ENCODE measurements at places on chromosomes 12 and 14.

DNA sequence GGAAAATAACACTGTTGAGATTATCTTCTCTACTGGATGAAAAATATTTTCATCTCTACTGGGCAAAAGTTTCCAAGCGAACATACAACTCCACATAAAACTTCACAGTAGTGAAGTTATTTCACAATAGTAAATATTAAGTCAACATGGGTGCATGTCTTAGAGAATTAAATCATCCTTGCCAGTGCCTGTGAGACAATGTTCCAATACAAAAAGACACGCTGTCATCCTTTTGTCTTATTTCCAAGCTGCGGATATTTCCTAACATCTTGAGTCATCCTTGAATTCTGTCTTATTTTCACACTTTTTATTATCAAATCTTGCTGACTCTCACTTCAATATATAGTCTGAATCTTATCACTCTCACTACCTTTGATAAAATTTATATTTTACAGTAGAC is 142.9 kb upstream of the KITLG start:
- DNase-seq, result no peak

- no peak for DNase-seq
Observed at GRCh38 chr14:55019968-55020554, 6.8 kb downstream of the WDHD1 start.

DNA sequence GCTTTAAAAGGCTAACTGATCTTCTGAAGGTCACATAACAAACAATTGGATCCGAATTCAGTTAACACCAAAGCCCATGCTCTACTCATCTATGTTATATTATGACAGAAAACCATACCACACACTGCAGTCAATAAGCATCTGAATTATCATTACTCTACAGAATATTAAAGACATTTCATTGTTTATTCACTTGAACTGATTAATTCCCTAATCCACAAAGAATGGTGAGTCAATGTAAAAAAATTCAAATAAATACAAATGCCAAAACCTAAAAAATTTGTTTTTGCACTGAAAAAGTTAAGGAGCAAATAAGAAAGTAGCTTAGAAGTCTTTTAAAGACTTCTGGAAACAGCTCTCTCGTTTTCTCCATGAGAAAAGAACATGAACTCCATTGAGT is 13.7 kb downstream of the NID2 start:
- DNase-seq, result no peak

DNA sequence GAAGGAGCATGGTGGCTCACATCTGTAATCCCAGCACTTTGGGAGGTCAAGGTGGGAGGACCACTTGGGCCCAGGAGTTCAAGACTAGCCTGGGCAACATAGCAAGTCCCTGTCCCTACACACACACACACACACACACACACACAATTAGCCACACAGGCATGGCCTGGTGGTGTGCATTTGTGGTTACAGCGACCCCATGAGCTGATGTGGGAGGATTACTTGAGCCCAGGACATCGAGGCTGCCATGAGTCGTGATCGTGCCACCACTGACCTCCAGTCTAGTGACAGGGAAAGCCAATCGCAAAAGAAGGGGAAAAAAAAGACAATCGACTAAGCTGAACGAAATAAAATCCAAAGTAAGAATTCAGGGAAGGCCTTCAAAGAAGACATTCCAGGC is 67.9 kb downstream of the TBX3 start:
- no peak for DNase-seq

- DNase-seq, result no peak
Observed at GRCh38 chr12:32505067-32505945, 105.9 kb downstream of the FGD4 start.

- no peak for DNase-seq
Observed at GRCh38 chr12:117835156-117835555, 133.6 kb downstream of the KSR2 start.

DNA sequence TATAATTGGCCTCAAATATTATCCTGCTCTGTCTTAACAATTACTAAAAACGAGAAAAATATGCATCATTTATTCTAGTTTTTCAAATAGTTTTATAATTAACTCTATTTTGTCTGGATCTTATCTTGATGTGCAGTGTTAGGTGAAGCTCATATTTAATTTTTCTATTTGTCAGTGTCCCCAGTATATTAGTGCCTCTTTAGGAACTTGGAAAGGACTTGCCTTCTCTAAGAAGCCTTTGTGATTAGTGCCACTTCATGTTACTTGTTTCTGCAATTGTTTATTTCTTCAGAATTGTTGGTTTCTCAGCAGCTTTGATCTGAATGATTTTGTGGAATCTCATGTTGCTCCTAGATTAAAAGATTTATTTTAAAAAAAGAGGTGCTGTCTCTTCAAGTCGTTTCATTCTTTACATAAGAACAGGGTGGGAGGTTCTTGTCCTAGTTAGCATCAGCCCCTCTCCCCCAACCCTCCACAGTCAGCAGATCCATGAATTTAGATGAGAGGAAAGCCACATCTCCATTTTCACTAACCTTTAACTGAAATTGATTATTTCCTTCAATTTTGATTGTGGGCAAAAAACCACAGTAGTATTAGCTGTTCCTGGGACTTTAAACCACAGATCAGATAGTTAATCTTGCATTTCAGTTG is 434.4 kb downstream of the RAD51B start:
- DNase-seq, result no peak

DNA sequence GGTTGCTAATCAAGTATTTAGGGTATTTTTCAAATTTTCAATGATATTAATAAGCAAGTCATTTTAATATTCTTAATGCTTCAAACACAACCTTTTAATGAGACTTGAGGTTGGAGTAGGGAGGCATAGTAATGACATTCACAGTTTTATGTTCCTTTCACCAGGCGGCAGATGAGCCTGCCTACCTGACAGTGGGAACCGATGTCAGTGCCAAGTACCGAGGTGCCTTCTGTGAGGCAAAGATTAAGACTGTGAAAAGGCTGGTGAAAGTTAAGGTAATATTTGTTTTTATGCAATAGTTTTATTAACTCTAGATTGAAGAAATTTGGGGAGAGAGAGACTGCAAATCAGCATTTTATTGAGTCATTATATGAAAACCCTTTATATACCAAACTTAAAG is 3.1 kb downstream of the ARID4A start:
- DNase-seq, result no peak

- DNase-seq, result no peak
Observed at GRCh38 chr14:95601650-95602049, 66.8 kb downstream of the GLRX5 start.

GRCh38 chr12:107014055-107014454 is 27.1 kb upstream of the MTERF2 start:
- no peak for DNase-seq

GRCh38 chr14:52355526-52355925 is 41.4 kb downstream of the PTGER2 start:
- DNase-seq, result no peak

- no peak for DNase-seq
Observed at GRCh38 chr14:22002860-22003284, 329.3 kb upstream of the OR4E1 start.

- DNase-seq, result no peak
Observed at GRCh38 chr12:119940897-119941296, 48.1 kb upstream of the BICDL1 start.

GRCh38 chr12:74918291-74918690 is 291.3 kb downstream of the KCNC2 start:
- DNase-seq, result no peak

- no peak for DNase-seq
Observed at GRCh38 chr12:96437171-96437445, 36.9 kb upstream of the CDK17 start.

GRCh38 chr14:104549536-104550339 is 29.8 kb upstream of the C14orf180 start:
- peak; percentile 18 for DNase-seq

DNA sequence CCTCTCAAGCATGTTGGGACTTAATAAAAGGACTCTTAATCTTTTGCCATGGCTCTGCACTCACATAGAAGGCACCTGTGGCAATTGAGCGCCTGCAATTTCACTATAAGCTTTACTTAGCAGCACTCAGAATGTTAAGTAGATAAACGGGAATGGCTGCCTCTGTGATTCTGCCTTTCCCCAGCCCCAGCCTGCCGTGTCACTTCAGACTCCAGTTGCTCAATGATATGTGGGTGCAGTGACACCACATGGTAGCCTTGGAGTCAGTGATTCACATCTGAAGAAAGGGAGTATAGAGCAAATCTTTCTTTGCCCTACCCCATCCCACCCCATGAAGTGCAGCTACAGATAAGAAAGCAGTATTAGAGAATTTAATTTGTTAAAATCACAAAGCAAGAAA is 96.1 kb downstream of the ZFC3H1 start:
- no peak for DNase-seq

- DNase-seq, result no peak
Observed at GRCh38 chr12:101889211-101889752, 11.9 kb downstream of the DRAM1 start.

DNA sequence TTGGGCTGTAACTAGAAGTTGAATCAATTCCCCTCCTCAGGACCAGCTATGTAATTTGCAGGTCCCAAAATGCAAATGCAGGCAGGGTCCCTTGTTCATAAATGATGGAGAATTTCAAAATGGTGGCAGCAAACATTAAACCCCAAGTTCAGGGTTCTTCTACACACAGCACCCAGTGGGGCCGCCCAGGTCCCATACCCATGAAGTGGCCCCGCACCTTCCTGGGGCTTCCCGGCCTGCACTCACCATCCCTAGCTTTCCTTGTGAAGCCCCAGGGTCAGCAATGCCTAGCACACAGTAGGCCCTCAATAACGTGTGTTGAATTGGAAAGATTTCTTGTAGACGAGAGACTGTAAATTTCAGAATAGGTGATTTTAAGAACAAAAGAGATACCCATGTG is 76.0 kb downstream of the NTF3 start:
- no peak for DNase-seq

- no peak for DNase-seq
Observed at GRCh38 chr14:34548472-34548981, 9.0 kb upstream of the EAPP start.

DNA sequence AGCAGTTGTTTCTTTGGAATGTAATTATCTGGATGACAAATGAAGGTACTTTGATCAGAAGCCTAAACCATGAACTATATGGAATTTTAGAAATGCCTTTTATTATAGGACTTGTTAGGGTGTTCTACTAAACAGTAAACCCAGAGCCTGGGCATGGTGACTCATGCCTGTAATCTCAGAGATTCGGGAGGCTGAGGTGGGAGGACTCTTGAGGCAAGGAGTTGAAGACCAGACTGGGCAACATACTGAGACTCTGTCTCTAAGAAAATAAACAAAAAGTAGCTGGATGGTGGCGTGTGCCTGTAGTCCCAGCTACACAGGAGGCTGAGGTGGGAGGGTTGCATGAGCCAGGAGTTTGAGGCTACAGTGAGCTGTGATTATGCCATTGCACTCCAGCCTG is 23.9 kb downstream of the PALS1 start:
- no peak for DNase-seq

DNA sequence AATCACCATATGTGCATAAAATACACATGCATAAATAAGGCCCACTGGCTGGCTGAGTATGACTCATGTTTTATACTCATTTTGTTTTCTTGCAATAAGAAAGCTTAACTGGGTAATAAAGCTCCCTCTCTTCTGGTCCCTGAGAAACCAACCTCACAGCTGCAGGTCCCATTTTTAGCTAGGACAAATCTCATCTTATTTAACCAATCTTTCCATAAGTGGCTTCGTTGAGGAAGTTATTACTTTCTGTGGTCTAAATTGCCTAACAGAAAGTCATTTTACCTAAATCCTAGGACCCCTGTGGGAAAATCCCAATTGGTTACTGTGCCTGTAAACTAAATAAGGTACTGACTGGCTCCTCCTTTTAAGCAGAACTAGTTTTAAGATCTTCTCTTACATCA is 232.8 kb upstream of the FBXO33 start:
- no peak for DNase-seq

GRCh38 chr12:19075711-19076340 is 53.7 kb upstream of the PLEKHA5 start:
- DNase-seq, result no peak

- no peak for DNase-seq
Observed at GRCh38 chr12:15561396-15561795, 227.8 kb downstream of the EPS8 start.

- no peak for DNase-seq
Observed at GRCh38 chr14:90293766-90294730, 37.7 kb downstream of the NRDE2 start.

GRCh38 chr12:86838711-86839110 is 582.5 kb upstream of the MGAT4C start:
- no peak for DNase-seq

- DNase-seq, result no peak
Observed at GRCh38 chr12:5399266-5399665, 32.6 kb upstream of the NTF3 start.

DNA sequence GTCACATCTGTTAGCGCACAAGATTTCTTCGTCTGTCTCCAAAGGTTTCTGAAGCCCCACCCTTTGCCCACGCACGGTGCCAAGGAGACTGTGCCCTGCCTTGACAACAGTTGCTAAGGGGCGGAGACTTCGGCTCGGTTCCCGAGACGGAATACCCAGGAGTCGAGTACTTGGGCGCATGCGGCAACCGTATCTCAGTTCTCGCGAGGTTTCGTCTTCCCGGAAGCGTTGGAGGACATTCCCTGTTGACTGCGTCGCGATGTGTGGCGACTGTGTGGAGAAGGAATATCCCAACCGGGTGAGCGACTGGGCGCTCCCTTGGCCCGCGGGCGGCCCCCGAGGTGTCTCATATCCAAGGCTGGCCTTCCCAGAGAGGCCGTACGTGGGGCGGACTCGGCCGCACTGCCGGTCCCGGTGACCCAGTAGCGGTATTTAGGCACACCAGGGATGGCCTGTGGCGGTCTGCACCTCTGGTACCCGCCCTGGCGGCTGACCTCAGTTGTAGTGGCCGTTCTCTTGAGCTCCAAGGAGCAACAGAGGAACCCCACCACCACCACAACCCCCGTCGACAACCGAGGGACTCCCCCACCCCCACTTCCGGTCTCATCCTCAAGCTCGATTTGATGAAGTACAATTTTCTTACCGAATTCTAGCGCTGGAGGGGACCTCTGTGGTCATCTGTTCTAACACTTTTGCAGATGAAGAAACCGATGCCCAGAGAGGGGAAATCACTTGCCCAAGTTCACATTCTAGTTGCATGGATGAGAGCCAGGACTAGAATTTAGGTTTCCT is at the start of gene CHURC1:
Gene CHURC1, plus strand, starts transcription at position 219 of the 792 bp plus-strand sequence. Its CDS starts 41 bp downstream, at position 260.
- peak; percentile 97 for DNase-seq

GRCh38 chr12:97476255-97476654 is 13.7 kb downstream of the RMST start:
- DNase-seq, result no peak

- DNase-seq, result peak; percentile 76
Observed at GRCh38 chr12:92363295-92364146, 217.9 kb upstream of the BTG1 start.

- no peak for DNase-seq
Observed at GRCh38 chr14:81729622-81730021, 196.0 kb upstream of the SEL1L start.

- DNase-seq, result no peak
Observed at GRCh38 chr14:92651758-92652406, 96.5 kb downstream of the LGMN start.

GRCh38 chr14:95408731-95409476 is 89.2 kb upstream of the CLMN start:
- DNase-seq, result no peak

DNA sequence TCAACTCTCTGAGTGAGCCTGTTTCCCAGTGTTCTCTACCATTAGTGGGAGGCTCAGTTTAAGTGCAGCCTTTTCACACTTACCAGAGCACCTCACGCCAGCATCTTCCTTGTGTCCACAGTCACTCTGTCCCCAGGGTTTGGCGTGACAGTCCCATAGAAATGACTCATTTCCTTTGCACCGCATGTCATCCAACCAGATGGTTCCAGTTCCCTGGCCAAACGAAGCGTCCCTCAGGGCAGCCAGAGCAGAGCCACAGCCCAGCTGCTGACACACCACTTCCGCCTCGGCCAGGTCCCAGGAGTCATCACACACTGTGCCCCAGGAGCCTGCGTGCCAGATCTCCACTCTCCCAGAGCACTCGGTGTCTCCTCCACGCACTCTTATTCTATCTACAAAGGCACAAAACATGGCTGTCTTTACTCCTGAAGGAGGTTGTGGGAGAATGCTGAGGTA is 65.4 kb downstream of the ACSM4 start:
- DNase-seq, result no peak

All from left forelimb (tissue), 1 donor.